ENCODE measurements at places on chromosomes 7 and 10.

DNA sequence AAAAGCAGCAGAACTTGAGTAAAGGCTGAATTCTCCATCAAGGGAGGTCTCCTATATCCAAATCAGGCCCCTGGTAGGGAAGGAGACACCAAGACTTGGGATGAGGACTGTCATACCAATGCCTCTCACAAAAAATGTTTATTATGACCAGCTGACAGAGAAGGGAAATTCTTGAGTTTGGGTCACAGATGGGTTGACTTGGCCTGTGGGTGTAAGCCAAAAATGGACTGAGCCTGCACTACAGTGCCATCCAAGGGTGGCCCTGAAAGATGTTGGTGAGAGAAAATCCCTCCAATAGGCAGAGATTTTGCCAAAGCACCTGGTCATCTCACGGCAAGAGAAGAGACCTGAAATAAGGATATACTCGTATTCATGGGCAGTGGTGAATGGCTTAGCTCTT lies 27.0 kb upstream of the PPIF start:
- H3K4me1 ChIP-seq: peaks cover 21% of the 10 kb centered on the region
- no peaks in the 10 kb centered on the region for H3K27me3 ChIP-seq
- no peak overlapping the region for H3K27ac ChIP-seq
- DNase-seq: no peak
- peaks cover 9% of the 10 kb centered on the region for H3K36me3 ChIP-seq
- no peak overlapping the region for H3K4me3 ChIP-seq

DNA sequence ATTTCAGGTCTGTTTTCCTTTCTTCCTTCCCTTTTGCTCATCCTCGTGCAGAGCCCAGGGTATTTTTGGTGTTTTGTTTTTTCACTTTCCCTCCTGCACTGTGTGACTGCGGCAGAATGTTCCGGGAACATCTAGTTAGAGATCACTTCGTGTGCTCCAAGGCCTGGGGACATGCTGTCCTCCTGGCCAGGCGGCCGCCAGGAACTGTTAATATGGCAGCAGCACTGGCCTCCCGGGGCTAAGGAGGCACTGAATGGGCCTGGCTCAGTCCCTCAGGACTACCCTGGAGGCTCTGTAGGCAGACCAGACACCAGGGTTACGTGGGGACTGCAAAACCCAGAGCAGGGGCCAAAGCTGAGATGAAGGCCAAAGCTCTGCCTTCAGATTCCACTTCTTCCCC lies 43.1 kb upstream of the TCF7L2 start:
- no peaks in the 10 kb centered on the region for H3K27me3 ChIP-seq
- no peaks in the 10 kb centered on the region for H3K4me1 ChIP-seq
- no peak overlapping the region for H3K27ac ChIP-seq
- no peaks in the 10 kb centered on the region for H3K36me3 ChIP-seq

DNA sequence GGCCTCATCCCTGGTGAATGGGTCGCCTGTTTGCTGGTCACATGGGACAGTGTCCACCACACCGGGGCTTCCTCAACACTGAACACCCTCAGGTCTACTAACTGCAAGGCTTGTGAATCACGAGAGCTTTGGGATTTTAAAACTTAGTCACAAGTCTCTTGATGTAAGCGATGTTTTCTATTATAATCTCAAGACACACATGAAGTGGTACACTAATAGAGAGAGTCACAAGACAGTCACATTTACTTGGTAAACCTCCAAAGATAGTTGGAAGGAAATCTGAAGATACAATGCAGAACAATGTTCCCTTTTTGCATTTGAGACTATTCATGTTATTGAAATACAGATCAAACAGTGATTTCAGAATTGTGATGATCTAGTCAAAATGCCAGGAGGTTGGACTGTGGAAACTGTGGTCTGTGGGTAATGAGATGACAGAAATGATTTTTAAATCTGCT lies 233.1 kb upstream of the KLF6 start:
- no peaks in the 10 kb centered on the region for H3K27me3 ChIP-seq
- H3K4me3 ChIP-seq: no peak overlapping the region
- H3K4me1 ChIP-seq: no peaks in the 10 kb centered on the region
- no peak overlapping the region for H3K27ac ChIP-seq
- no peaks in the 10 kb centered on the region for H3K36me3 ChIP-seq

DNA sequence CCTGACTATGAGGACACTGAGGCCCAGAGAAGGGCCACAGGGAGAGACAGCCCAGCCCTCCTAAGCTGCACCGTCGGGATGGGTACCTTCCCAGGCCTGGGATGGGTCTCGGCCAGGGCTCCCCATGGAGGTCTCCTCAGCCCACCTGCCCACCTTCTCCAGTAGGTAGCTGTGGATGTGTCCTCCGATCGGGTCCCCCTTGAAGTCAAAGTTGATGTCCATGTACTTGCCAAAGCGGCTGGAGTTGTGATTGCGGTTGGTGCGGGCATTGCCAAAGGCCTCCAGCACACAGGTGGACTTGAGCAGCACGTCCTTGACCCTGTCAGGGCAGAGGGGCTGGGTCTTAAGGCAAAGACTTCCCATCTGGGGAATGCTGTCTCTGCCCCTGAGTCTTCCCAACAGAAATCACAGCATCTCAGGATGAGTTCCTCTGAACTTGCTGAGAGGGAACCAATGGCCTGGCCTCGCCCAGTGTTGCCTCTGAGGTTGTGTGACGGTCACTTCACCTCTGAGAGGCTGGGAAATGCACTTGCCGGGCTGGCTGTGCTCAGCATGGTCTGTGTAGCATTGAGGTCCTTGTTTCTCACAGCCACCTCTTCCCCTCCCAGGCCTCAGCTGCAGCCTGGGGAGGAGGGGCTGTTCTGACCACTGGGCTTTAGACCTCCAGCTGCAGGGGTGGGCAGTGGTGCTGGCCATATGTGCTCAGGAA lies 3.3 kb downstream of the MYO1G start:
- peaks cover 6% of the 10 kb centered on the region for H3K27me3 ChIP-seq
- no peaks in the 10 kb centered on the region for H3K4me1 ChIP-seq
- DNase-seq: no peak
- H3K4me3 ChIP-seq: no peak overlapping the region
- no peak overlapping the region for H3K27ac ChIP-seq

GRCh38 chr7:43753843-43754242 lies 4.6 kb upstream of the BLVRA start:
- H3K27ac ChIP-seq: no peak overlapping the region
- no peaks in the 10 kb centered on the region for H3K27me3 ChIP-seq
- H3K4me3 ChIP-seq: no peak overlapping the region
- no peaks in the 10 kb centered on the region for H3K36me3 ChIP-seq
- no peak for DNase-seq

GRCh38 chr7:90877201-90877600 lies 281.1 kb downstream of the CDK14 start:
- no peaks in the 10 kb centered on the region for H3K27me3 ChIP-seq
- DNase-seq: no peak
- H3K4me1 ChIP-seq: no peaks in the 10 kb centered on the region
- H3K27ac ChIP-seq: no peak overlapping the region
- peaks cover 8% of the 10 kb centered on the region for H3K36me3 ChIP-seq

- no peak overlapping the region for H3K4me3 ChIP-seq
- no peak for DNase-seq
- H3K4me1 ChIP-seq: no peaks in the 10 kb centered on the region
- no peaks in the 10 kb centered on the region for H3K36me3 ChIP-seq
Measured at GRCh38 chr10:112383325-112383724, 9.4 kb downstream of the ACSL5 start.

- no peak overlapping the region for H3K27ac ChIP-seq
- no peak overlapping the region for H3K4me3 ChIP-seq
- no peaks in the 10 kb centered on the region for H3K27me3 ChIP-seq
- no peak for DNase-seq
- no peaks in the 10 kb centered on the region for H3K4me1 ChIP-seq
Measured at GRCh38 chr10:102985811-102986210, 67.7 kb downstream of the CNNM2 start.

DNA sequence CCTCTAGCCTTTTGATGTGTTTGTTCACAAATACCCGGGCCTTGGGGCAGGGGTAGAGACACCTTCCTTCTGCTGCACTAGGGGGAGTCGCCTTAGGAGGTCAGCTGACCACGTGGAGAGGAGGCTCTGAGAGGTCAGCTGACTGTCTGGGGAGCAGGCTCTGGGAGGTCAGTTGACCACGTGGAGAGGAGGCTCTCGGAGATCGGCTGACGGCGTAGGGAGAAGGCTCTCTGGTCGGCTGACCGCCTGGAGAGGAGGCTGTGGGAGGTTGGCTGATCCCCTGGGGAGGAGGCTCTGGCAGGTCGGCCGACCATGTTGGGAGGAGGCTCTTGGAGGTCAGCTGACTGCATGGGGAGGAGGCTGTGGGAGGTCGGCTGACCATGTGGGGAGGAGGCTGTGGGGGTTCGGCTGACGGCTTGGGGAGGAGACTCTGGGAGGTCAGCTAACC lies 59.6 kb upstream of the LYZL1 start:
- no peak for DNase-seq
- H3K27me3 ChIP-seq: no peaks in the 10 kb centered on the region
- no peak overlapping the region for H3K27ac ChIP-seq
- H3K4me1 ChIP-seq: no peaks in the 10 kb centered on the region
- H3K36me3 ChIP-seq: no peaks in the 10 kb centered on the region
- H3K4me3 ChIP-seq: no peak overlapping the region

DNA sequence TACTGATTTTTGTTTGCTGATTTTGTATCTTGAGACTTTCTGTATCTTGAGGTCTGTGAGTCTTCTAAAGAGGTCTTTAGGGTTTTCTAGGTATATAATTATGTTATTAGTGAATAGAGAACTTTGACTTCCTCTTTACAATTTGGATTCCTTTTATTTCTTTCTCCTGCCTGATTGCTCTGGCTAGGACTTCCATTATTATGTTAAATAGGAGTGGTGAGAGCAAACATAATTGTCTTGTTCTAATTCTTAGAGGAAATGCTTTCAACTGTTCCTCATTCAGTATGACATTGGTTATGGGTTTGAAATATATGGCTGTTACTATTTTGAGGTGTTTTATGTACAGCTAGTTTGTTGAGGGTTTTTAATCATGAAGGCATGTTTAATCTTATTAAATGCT lies 308.0 kb upstream of the TEX47 start:
- H3K27me3 ChIP-seq: no peaks in the 10 kb centered on the region
- H3K4me3 ChIP-seq: no peak overlapping the region
- no peak for DNase-seq

DNA sequence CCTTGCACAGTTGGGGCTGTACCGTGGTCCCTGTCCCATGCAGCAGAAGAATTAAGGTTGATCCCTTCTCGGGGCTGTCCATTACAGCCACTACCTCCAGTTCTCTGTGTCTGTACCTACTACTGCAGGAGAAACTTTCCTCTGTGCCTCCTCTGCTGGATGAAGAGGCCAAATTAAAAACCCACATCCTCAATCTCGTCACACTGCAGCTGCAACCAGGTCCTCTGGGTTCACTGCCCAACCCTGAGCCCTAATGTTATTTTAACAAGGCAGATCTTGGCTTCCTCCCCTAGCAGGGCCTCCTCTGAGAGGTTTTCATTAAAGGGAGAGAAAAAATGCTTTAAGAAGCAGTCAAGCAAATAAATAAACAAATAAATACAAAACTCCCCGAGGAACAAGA lies 66.6 kb downstream of the PLXNA4 start:
- no peaks in the 10 kb centered on the region for H3K27me3 ChIP-seq
- no peak overlapping the region for H3K4me3 ChIP-seq
- H3K4me1 ChIP-seq: no peaks in the 10 kb centered on the region

- H3K4me3 ChIP-seq: no peak overlapping the region
- H3K36me3 ChIP-seq: no peaks in the 10 kb centered on the region
- no peaks in the 10 kb centered on the region for H3K27me3 ChIP-seq
- H3K27ac ChIP-seq: no peak overlapping the region
Measured at GRCh38 chr10:123421461-123421860, 244.7 kb upstream of the GPR26 start.

DNA sequence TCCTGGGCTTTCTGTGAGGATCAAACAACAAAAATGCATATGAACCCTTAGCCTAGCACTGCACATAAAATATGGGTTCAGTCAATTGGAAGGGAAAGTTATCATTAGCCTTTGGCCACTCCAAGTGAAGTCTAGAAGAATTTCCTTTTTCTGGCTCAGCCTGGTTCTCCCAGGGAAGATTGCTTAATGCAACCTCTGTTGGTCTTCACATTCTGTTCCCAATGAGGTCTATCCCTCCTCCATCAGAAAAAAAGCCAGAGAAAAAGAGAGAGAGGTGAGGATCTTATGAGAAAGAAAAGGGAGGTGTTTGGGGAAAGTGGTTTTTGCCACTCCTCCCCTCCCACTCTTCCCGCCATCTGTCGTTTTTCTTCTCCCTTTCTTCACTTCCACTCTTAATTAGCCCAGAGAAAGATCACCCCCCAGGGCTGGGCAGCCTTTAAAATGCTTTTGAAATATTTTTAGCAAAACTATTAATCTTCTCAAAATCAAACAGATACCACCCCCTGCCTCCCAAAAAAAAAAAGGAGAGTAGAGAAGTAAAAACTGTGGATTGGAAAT lies 31.1 kb downstream of the CPVL start:
- H3K27me3 ChIP-seq: no peaks in the 10 kb centered on the region
- no peak for DNase-seq
- H3K27ac ChIP-seq: no peak overlapping the region
- H3K36me3 ChIP-seq: peaks cover 6% of the 10 kb centered on the region
- H3K4me3 ChIP-seq: no peak overlapping the region
- H3K4me1 ChIP-seq: peaks cover 4% of the 10 kb centered on the region

- no peaks in the 10 kb centered on the region for H3K27me3 ChIP-seq
- H3K4me1 ChIP-seq: no peaks in the 10 kb centered on the region
- peaks cover 9% of the 10 kb centered on the region for H3K36me3 ChIP-seq
- H3K27ac ChIP-seq: no peak overlapping the region
Measured at GRCh38 chr7:50589364-50589763, 24.2 kb upstream of the DDC start.

DNA sequence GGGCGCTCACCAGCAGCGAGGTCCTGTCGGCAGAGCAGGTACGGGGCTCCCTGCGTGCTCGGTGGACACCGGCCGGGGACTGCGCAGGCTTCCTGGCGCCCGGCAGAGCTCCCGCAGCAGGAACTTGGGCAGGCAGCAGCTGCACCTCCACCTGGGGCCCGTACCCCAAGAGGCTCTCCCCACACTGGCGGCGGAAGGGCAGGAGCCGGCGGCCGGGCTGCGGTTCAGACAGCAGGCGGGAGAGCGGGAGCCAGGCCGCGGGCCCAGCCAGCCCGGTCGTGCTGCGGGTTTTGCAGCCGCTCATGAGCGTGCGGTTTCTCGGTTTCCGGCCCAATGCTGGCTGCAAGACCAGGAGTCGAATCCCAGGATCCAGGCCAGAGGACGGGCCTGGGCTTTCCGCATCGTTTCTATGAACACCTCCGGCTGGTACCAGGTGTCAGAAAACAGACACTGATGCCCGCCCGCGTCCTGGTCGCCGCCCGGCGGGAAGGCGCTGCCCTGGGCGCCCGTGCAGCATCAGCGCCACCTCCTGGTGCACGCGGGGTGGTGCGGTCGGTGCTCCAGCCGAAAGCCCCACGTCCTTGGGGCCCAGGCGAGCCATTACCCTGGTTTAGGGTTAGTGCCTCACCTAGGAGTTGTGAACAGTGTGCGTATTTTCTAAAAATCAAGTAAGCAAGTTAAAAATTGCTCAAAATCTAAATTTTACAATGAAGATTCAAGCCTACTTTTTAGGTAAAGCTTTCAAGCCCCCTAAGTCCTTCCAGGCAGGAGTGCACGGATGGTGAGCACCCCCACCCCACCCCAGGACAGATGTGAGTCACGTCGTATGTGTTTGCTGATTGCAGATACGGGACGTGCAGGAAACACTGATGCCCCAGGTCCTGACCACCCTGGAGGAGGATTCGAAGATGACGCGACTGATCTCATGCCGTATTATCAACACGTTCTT lies 47.4 kb upstream of the PRKAR1B start:
- peaks cover 35% of the 10 kb centered on the region for H3K36me3 ChIP-seq
- DNase-seq: peak; percentile 51
- H3K4me1 ChIP-seq: no peaks in the 10 kb centered on the region
- H3K4me3 ChIP-seq: no peak overlapping the region
- H3K27me3 ChIP-seq: no peaks in the 10 kb centered on the region
